Spleen (tissue), 13 donors: ENCODE measurements at places on chromosomes 6 and 20.

DNA sequence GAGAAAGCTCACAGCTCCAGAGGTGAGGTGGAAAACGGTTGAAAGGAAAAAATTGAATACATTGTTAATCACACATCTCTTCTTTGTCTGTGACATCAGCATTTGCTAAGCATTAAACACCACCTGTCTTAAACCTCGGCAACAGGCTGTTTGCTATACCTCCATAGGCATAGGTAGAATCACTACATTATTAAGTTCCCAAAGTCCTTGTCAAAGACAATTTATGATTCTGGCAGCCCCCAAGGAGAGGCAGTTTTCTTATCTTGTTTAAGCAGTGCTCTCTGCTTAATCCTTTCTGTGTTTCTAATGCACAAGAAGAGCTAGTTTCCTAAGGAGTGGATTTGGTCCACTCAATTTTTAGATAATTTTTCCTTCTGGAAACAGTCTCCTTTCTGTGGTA is 249.7 kb downstream of the NKAIN2 start:
- DNase-seq, result no peak

DNA sequence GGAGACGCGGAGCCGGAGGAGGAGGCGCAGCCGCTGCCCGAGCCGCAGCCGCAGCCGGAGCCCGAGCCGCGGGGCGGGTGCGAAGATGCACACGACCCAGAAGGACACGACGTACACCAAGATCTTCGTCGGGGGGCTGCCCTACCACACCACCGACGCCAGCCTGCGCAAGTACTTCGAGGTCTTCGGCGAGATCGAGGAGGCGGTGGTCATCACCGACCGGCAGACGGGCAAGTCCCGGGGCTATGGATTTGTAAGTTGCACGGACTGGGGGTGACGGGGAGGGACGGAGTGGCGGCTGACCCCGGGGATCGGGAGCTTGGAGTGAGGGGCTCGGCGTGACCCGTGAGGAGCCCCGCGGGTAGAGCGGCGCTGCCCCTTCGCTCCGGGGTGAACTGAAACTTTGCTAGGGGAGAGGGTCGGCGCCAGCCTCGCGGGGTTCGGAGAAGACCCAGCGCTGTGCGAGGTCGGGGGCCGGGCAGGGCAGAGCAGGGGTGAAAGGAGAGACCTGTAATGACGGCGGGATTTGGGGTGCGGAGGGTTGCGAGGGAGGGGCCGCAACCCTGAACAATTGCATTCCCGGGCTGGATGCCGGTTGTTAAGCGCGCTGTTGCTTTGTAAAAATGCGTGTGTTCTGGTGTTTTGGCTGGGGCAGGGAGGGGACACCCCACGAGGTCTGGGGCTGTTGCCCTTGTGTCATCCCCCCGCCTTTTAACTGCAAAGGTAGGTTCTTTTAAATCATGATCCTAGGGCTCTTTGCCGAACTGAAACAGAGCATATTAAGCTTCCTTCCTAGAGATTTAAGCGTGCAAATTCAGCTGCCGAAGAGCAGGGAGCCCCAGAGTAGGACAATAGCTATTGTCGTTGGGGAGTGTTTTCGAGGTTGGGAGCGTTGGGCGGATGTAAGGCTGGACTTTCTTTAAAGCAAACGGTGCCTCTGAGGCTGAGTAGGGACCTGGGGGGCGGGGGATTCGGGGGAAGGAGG is 628 bp downstream of the RBM24 start:
- DNase-seq, result no peak

GRCh38 chr6:75842191-75842590 is 93.2 kb downstream of the MYO6 start:
- no peak for DNase-seq

- DNase-seq, result no peak
Measured at GRCh38 chr20:37198932-37199660, 19.7 kb upstream of the MROH8 start.

DNA sequence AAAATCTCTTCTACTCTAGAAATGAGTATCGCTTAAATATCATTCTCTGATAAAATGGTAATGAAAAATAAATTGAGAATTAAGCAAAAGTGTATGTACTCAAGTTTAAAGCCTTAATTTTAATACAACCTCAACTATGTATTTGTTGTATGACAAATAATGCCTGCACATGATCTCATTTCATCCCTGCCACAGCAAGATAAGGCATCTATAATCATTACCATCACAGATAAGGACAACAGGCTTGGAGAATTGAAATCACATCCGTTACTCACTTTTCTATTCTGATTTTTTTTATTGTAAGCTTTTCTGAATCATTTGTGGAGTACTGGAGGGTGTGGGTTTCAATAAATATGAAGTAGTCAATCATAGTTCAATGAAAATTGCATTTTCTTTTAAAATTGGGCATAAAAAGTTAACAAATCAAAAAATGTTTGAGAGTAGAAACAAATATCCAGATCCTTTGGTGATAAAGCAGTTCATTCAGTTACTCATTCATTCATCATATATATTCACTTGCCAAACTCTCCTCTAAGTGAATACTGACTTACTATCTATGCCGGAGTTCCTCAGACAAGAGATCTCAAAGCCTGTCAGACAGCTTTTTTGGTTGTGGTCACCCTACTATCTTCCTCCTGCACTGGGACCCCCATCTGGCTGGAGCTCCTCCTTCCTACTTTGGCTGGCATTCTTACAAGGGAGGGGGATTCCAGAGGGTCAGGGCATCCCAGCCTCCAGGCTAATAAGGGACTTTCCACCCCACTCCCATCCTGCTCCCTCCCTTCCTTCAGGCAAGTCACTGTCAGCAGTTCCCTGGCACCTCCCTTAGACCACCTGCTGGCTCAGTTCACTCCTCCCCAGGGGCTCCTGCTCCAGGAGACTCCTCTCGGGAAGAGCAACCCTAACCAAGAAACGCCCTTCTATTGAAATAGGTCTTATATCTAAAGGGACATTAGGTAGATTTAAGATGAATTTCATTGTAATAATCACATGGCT is 118.6 kb downstream of the OGFRL1 start:
- DNase-seq, result no peak

GRCh38 chr20:64063389-64064144 is 569 bp downstream of the TCEA2 start:
- DNase-seq, result no peak
